ENCODE measurements at places on chromosomes 12 and 14.

DNA sequence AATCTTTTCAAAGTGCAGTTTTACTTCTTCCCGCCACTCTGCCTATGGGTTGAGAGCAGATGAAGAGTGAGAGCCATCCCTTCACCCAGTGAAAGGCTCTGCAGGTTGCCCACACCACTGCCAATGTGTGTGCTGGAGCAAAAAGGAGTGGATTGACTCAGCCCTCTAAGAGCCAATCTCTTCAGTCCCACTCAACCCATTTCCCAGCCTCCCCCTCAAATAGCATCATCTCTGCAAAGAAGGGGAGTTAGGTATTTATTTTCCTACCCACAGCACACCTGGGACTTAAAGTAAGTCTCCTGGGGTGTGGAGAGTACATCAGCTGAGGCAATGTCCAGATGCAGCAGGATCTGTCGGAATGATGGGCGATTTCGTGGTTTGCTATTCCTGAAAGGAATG, 15.3 kb downstream of the MAP3K12 start:
- no peak for DNase-seq

DNA sequence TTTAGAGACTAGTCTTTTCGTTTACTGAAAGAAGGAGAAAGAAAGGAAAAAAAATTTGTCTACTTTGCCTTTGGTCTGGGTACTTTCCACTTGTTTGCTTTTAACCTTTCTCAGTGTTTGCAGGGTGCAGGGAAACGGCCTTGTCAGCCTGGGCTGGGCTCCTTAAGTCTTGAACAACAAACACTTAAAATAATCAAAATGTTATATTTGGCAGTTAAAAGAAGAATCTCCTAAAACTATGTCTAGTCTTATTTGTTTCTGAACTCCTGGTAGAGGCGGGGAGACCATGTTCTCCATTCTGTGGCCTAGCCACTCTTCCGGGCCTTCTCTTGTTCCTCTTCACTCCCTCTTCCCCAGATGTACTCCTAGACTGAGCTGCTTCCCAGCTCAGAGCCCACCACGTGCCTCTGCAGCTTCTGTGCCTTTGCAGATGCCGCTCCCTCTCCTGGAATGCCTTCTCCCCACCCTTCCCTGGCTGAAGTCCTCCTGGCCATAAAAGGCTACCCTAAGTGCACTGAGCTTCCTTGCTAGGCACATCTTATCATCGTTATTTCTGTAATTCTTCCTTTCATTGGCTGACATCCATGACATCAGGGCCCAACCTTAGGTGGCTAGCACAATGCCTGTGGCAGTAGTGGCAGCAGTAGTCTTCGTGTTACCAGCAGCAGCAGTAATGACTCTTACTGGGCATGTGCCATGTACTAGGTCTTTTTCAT, 432.9 kb downstream of the ZFP36L1 start:
- DNase-seq = peak; percentile 51

GRCh38 chr14:44607701-44608100, 100.6 kb upstream of the FSCB start:
- DNase-seq = no peak

- DNase-seq = no peak
Measured at GRCh38 chr12:131001493-131001892, 47.8 kb downstream of the ADGRD1 start.

DNA sequence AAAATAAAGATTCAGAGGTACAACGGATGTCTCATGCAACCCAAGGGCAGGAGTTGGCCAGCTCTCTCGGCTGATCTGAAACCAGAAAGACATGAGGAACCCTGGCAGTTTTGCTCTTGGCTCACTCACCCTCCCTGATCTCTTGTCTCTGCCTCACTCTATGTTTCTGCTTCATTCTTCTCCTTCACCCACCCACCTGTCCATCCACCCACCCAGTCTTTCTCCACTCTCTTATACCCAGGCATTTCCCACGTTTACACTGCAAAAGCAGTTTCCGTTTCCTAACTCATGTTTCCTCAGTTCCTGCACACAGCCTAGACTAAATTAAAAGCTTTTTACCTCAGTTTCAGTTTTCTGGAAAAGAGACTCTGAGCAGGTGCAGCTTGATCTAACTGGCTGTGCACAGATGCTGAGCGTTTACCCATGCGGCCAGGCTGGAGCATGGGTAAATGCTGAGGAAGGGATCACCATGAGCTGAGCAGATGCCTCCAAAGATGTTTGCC, 157.6 kb downstream of the PRKCH start:
- no peak for DNase-seq

- no peak for DNase-seq
Measured at GRCh38 chr12:49527361-49528130, 11.3 kb upstream of the KCNH3 start.

GRCh38 chr14:82565825-82566224, 1032.2 kb upstream of the SEL1L start:
- no peak for DNase-seq

DNA sequence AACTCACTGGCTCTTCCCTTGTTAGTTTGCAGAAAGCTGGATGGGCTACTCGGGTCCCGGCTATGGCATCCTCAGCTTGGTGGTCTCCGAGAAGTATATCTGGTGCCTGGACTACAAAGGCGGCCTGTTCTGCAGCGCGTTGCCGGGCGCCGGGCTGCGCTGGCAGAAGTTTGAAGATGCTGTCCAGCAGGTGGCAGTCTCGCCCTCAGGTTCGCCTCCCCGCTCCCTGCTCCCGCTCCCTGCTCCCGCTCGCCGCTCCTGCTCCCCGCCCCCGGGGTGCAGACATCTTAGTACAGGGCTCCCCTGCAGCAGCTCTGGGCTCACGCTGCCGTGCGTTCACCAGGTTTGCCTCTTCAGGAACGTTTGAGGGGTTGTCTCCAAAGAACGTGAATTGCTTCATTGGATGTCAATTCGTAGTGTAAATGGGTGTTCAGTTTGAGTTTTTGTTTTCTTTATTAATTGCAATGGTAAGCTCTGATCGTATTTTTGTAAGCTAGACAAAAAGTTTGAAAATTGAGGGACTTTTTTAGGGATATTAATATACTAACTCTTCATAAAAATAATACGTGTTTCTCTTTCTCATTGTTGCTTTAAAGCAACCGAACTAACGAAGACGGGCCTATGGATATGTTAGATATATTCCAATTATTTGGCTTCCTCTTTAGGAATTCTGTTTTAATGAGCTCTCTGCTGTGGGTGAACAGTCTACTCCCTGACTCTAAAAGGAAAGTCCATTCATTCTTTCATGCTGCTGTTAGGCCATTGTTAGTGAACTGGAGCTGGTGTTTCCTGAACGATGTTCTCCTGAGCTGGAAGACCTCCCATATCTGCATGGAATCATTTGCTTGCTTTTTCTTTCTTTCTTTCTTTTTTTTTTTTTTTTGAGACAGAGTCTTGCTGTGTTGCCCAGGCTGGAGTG, 71.3 kb downstream of the ANKRD9 start:
- peak; percentile 82 for DNase-seq

DNA sequence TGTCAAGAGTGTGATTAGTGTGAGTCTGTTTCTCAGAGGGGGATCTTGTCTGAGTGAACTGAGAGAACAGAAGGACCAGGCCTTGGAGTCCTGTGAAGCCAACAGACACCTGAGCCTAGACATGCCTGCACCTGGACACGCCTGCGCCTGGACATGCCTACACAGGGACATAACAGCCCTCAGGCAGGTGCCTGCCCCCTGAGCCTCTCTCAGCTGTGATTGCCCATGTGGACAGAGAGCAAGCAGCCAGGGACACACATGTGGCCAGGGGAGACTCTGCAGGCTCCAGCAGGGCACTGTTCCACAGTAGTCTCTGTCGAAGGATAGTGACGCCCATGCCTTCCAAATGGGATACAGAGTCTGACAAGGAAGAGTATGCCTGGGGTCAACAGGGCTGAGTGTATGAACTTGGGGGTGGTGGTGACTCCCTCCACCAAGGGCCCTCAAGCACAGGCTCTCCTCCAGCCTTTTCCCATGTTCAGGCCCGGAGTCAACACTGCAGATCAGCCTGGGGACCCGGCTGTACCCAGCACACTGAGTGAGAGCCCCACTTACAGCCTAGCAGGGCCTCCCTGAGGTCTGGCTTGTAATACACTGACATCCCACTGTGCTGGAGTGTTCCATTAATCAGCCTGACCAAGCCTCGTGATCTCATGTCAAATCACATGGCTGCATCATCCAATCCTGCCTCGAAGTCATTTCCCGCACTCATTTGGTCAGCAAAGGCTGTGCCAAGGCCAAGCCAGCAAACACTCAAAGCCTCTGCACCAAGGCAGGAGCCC, 173.0 kb downstream of the CALM1 start:
- DNase-seq = no peak

DNA sequence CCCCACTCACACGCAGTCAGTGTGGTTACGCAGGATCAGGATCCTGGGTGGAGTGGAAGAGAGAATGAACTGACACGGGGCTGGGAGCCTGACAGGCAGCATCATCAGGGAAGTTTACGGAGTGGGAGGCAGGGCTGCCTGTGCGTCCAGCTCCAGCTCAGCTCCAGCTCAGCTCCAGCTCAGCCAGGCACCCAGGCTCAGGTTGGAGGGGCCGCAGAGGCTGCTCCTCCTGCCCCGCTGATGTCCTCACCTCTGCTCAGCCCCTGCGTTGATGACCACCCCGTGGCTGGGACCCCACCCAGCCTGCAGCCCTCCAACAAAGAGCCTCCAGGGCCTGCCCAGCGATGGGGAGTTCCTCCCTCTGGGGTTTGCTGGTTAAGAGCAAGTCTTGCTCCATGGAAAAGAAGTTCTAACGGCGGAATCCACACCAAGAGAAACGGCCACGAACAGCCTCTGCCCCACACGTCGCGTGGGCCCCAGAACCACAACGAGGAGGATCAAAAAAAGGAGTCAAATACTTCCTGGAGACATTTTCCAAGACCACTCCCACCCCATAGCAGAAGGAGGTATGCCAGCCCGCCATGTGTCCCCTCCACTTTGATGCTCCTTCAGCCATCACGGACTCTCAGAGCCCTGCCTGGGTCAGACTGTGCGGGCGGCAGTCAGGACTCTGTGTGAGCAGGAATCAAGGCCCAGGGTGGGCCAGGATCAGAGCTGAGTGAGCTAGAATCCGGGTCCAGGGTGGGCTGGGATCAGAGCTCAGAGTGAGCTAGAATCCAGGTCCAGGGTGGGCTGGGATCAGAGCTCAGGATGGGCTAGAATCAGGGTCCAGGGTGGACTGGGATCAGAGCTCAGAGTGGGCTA, 17.7 kb upstream of the C14orf180 start:
- DNase-seq = no peak

DNA sequence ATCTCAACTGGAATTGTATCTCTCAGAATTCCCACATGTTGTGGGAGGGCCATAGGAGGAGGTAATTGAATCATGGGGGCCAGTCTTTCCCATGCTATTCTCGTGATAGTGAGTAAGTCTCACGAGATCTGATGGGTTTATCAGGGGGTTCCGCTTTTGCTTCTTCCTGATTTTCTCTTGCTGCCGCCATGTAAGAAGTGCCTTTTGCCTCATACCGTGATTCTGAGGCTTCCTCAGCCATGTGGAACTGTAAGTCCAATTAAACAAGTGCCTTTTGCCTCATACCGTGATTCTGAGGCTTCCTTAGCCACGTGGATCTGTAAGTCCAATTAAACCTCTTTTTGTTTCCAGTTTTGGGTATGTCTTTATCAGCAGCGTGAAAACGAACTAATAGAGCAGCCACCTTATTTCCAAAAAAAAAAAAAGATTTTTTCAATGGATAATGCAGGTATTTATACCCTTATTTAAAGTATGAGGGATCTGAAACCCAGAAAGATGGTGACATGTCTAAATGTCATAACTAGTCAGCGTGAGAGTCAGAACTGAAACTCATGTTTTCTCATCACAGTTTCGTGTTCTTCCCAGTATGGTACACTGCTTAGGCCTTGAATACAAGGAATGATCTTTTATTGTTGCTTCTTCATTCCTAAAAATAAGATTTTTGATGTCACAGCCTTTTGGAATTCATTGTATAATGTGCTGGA, 89.6 kb downstream of the ERC1 start:
- DNase-seq = no peak

DNA sequence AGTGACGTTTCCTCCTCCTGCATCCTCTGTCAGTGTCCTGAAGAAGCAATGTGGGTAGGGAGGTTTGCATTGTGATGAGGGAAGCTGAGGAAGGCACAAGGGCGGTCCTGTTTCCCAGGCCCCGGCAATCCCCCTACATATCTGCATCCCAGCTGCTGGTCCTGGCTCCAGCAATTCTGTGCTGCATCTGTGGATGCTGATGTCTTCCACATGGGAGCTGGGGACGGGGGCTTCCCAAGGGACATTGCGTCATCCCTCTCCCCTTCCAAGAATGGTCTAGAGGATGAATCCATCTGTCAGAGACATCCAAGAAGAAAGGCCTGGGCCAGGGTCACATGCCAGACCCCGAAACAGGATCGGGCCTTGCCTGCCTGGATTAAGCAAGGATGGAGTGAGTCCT, 52.1 kb downstream of the TSPAN11 start:
- DNase-seq = no peak

GRCh38 chr12:101826766-101827368, 3.9 kb downstream of the GNPTAB start:
- no peak for DNase-seq

- no peak for DNase-seq
Measured at GRCh38 chr12:1083889-1084262, 92.9 kb downstream of the ERC1 start.

- no peak for DNase-seq
Measured at GRCh38 chr12:101782273-101782731, 43.0 kb upstream of the SYCP3 start.

DNA sequence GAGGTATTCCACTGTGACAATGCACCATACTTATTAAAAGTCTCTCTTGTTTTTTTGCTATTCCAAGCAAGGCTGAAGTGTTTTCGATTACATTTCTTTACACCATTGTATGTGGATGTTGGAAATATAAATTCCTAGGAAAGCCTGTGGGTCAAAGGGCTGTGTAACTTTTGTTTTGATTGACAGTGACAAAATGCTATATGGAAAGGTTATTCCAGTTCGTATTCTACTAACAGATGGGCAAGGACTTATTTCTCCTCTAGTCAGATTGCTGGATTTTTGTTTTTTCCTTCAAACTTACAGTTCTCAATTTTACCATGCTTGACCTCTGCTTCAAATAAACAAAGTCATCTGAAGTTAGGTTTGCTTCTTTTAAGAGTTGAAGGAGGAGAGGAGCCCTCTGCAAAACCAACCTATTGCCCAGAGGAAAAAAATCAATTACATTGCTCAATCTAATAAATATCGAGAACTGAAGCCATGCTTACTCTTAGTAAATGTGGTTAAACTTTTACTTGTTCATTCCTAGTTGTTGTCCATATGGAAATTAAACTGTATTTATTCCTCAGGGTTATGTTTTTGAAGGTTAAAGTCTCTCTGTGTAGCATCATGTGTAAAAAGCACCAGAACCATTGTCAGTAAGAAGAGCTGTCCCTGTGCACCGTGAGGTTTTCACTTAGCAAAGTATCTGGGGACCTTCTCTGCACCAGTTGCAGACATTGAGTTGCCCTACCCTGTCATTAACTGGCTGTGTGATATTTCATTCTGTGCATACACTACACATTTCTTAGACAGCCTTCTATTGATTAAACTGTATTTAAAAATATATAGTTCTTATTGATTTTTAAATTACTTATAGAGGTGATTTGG, 26.9 kb downstream of the GLT1D1 start:
- no peak for DNase-seq

- no peak for DNase-seq
Measured at GRCh38 chr12:76804435-76804976, 40.6 kb downstream of the ZDHHC17 start.
